Retinal pigment epithelial cell (primary cell): ENCODE measurements at places on chromosomes 4 and X.
A peak's percentile ranks its signal among the peaks of the same experiment; 100 is the strongest.

- DNase-seq: no peak
Observed at GRCh38 chr4:153111426-153112040, 92.7 kb upstream of the TRIM2 start.

DNA sequence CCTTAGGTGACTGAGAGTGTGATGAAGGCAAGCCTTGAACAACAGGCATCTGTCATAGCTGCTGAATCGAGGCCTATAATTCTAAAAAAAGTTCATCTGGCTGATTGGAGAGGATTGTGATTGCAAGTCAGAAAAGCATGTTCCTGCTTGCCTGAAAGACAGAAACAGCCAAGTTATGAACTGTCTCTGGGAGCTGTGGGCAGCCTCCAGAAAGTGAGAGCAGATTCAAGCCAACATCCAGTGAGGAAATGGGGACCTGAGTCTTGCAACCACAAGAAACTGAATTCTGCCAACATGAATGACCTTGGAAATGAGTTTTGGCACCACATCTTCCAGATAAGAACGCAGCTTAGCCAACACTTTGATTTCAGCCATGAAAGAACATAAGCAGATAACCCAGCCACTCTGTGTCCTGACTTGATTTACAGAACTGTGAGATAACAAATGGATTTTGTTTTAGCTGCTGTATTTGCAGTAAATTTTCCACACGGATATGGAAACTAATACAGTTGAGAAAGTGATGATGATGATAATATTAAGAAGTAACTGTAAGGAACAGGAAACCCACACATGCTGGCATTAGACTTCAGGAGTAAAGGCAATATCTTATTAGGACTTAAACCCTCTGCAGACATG is 240.3 kb upstream of the NDST3 start:
- no peak for DNase-seq

- DNase-seq: no peak
Observed at GRCh38 chrX:42807393-42807792, 29.4 kb upstream of the PPP1R2C start.

DNA sequence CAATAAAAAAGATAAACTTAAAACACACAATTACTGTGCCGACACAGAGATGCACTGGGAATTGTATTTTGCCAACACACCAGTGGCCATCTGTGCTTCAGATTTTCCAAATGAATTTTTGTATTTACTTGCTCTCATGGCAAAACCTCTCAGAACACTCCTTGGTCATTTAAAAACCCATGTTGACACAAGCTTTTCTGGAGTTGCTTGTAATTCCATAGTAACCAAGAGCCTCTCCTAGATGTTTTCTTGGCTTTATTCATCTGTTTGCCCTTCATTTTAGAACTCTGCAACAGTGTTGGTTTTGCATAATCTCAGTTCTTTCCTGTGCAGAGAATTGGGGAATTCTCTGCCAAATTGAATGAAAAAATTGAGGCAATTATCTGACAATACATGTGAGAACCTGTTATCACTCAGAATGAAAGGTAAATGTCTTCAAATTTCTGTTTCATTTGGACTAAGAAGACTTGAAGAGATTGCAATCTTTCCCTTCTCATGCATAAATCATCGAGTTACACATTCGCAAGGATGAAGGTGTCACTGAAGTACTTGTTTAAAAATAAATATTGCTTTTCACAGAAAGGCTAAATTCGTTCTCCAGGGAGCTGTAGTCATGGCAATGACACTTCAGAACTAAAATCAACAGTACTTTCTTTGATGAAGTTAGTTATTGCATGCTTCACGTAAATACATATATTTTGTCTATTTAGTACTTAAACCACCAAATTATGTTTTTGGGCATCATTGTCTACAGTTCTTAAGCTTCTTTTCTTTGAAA is 301.8 kb upstream of the CTSO start:
- no peak for DNase-seq

- no peak for DNase-seq
Observed at GRCh38 chrX:34404386-34405070, 252.6 kb downstream of the TMEM47 start.

DNA sequence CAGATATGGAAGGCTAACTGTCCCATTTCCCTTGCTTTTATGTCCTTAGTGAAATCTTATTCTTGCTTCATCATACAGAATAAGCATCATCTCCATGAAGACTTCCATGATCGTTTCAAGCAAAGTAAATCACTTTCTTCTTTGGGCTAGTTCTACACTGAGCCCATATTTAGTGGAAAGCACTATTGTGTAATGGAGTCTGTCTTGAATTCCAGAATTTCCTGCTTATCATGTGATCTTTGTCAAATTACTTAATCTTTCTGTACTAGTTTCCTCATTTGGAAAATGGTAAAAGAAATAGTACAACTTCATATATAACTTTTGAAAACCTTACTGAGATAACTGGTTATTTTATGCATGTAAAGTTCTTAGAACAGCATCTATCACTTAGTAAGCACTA is 7.6 kb downstream of the ANAPC10 start:
- no peak for DNase-seq

DNA sequence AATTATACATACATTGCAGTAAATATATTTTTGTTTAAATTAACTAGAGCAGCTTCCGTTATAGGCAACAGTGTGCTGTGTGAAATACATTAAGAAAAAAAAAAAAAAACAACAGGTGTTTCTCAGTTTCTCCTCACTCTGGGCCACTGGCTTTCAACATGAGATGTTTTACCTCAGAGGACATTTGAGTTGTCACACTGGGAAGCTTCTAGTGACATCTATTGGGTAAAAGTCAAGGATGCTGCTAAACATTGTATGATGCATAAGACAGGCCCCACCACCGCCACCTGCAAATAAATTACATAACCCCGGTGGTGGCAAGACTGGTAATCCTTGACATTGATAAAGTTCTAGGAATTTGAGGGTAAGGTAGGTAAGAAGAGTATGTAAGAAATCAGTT is 1512.2 kb downstream of the C4orf33 start:
- DNase-seq: no peak

DNA sequence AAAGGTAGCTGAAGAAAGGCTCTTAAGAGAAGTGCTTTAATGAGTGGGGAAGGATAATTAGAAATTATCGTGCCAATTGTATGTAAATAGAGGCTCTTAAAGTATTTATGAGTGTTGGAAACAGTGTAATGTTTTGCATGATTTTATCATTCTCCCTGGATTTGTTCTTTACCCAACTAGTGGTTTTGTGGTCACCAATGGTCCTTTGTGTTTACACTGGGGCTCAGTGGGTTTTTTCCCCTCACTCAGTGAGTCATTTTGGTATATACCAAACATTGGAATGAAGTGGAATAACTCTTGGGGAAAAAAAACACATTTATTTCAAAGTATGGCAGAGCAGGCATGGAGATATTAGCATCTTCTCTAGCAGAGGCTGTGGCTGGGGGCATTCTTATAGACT is 20.8 kb upstream of the LGI2 start:
- no peak for DNase-seq

- DNase-seq: no peak
Observed at GRCh38 chr4:152646221-152646620, 33.6 kb downstream of the TMEM154 start.

DNA sequence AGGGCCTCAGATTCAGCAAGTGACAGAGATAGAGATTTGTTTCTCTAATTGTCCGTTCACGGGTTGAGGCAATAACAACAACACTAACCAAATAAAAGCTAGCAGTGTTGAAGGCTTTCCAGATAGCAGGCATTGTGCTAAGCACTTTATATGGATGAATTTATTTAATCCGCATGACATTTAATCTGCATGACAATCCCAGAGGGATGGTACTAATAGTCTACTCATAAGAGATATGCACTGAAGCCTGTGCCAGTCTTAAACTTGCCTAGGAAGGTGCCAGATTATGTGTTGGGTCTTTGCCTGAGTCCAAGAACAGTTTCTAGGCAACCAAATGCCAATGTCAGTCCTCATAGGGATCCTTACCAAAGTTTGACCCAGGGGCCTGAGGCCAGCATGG is 37.7 kb upstream of the FAT1 start:
- peak; percentile 66 for DNase-seq

DNA sequence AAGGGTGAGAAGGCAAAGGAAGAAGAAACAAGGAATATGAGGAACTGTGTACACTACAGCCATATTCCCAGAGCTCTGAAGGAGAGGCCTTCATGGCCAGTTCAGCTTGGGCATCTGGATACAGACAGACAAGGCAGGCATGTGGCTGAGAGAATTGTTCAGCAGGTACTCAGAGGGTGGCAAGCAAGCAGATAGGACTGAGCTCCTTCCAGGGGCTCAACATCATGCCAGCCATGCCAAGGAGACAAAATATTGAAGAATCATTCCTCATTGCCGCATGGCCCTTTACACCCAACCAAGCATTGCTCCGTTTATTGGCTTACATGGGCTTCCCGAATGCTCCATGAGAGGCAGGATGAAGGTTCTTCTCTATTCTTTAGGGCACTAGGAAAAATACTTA is 78.5 kb upstream of the EFNB1 start:
- no peak for DNase-seq

DNA sequence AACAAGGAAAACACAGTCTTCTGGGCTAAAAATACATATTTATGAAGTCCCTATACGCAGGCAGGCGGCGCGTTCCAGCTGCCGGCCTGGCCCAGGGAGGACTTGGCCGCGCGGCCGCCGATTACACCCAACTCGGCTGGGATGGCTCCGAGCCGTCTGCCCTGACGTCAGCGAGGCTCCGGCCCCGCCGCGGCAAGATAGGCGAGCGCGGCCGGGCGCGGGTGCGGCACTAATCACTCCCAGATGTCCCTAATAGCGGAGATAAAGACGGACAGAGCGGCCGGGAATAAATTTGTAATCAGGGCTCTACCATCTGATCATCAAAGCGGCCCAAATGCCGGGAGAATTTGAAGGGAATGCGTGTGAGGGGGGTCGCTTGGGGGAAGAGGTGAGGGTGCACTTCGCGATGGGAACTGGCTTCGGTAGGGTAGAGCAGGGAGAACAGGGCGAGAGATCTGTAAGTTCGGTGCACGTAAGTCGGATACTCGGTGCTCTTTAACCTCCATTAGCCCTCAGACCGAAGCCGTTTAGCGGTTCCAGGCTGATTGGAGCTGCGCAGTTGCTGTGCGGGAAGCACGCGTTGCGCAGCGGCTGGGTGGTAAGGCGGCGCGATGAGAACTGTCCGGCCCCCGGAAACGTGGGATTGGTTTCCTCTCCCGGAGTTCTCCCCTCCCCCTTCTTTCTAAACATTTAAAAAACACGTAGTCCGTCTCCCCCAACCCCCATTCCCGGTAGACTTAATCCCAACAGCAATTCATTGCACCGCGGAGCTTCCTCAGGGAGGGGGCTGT is 7.7 kb downstream of the HAND2 start:
- DNase-seq: no peak

DNA sequence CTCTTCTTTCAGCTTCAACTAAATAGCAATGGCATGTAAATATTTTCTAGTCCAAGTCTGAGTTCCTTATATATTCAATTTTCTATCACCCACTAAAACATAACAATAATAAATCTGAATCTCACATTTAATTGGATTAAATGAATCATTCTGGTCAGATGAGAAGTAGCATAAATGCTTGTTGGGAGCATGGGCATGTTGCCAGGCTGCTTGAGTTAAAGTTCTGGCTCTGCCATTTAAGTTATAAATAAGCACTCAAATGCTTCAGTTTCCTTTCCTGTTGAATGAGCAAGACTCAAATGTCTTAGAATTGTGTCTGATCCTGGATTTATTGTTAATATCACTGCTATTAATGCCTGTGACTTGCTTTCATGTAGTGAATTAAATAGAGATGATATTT is 496.3 kb downstream of the STPG2 start:
- peak; percentile 99 for DNase-seq

DNA sequence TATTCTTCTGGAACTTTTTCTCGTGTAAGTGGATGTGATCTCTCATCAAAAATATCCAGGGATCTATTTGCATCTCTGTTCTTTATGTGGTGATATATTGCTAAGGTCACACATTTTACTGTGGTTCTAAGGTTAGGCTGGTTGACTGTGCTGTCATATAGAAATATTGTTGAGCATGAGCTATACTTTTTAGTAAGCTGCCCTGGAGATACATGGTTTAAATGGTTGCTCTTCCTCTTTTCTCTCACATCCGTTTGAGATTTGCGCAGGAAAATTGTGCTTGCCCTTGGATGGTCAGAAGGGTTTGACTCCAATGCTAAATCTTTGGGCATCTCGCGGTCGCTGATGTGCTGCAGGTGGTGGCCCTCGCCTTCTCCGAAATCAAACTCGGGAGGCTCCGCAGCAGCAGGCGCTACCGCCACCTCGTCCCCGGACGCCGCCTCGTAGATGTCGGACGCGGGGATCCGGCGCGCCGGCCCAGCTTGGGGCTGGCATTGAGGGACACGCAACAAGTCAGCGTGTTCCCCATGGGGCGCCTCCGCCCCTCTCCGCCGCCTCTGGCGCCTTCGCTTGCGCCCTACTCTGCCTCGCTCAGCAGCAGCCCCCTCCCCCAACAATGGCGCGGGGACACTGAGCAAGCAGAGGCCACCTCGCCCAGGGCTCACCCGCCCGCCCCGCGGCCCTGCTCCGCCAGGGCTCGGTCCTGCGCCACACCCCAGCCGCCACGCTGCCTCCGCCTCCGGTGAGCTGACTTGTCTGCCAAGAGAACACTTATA is 154.5 kb downstream of the MSN start:
- no peak for DNase-seq

DNA sequence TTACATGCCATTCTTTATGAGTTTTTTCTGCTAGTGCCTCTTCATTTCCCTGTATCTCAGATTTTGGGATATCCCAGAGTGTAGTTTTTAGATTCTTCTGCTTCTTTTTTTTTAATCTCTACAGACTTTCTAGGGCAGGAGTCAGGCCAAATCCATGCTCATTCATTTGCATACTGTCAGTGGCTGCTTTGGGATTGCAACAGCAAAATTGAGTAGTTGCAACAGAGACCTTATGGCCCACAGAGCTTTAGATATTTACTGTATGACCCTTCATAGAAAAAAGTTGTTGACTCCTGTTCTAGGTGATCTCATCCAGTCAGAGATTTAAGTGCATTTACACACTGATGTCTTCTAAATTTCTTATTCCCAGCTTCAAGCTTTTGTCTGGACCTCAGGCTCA is 35.3 kb downstream of the ARFIP1 start:
- DNase-seq: no peak

DNA sequence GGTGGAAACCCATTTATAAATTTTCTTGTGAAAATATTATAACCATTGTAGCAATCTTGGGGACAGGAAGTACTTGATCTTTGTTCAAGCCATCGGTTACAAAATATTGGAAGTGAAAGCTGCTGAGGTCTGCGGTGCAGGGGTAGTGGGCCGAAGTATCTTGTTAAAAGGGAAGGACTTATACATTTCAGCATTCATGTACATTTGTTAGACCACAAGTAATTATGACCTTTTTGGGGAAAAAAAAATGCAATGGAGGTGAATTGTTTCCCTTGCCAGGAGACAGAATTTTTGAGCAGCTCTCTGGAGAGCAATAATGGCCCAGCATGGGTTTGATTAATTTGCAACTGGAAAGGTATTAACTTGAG is 121.3 kb downstream of the EGF start:
- DNase-seq: no peak

GRCh38 chrX:77946571-77946970 is 22.9 kb downstream of the PGAM4 start:
- no peak for DNase-seq

- no peak for DNase-seq
Observed at GRCh38 chr4:79225360-79225759, 100.5 kb downstream of the NAA11 start.

- DNase-seq: no peak
Observed at GRCh38 chrX:19839770-19840254, 47.6 kb downstream of the SH3KBP1 start.
